ENCODE measurements at places on chromosomes 5 and 9.

DNA sequence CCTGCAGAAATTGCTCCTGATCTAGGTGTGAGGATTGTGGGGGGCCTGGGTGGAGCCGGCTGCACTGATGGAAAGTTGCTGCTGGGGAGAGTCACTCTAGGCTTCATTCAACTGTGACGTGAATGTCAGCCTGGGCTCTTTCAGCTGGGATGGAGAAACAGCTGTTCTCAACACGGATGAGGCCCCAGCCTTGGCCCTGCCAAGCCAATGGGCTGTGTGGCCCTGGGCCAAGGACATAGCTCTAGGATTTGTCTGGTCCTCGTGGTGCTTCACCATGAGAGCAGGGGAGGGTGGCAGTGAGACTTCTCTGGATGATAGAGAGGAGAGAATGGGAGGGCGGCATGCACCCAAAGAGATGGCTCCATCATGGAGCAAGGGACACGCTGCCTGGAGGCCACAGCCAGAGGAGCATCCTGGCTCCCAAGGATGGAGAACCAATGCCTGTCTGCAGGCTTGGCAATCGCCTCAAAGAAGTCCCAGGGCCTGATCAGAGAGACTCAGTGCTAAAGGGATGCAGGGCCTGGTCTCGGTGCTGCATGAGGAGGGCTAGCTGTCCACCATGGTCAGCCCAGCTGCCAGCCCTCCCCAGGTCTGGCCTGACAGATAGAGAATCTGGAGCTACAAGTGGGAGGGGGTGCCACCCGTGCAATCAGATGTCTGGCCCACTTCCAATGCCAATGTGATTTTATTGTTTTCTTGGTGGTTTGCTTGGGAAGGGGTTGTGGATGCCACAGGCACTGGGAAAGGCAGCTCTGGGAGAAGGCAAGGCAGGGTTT, 141.0 kb downstream of the GADD45G start:
- DNase-seq: no peak
- H3K36me3 ChIP-seq: no peaks in the 10 kb centered on the region
- peaks cover 31% of the 10 kb centered on the region for H3K4me1 ChIP-seq
- no peaks in the 10 kb centered on the region for H3K27me3 ChIP-seq
- H3K27ac ChIP-seq: no peak overlapping the region

DNA sequence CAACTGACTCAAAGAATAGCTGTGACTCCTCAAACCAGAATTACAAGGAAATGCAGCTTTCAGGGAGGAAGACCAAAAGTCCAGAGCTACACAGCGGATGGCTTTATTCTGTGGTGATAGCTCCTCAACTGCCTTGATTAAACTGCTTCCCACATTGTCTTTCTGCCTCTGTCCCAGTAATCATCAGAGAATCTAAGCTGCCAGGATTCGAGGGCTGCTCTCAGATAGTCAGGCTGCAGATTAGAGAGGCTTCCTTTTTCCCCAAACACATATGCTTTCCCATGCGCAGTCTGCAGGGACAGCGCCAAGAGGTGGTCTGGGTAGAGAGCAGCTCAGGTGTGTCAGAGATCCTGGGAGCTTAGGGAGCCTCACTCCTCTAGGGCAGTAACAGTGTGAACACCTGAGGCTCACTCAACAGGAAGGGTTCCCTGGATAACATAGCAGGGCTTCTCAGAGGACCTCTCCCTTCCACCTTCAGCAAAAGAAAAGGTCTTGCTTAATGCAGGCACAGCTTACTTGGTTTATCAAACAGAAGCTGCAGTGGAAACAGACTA, 439.9 kb upstream of the TLE4 start:
- no peak overlapping the region for H3K4me3 ChIP-seq
- peaks cover 6% of the 10 kb centered on the region for H3K4me1 ChIP-seq
- H3K27ac ChIP-seq: no peak overlapping the region

GRCh38 chr9:127223810-127224177, 40.8 kb upstream of the GARNL3 start:
- peaks cover 5% of the 10 kb centered on the region for H3K36me3 ChIP-seq
- H3K4me3 ChIP-seq: peak overlapping the region; percentile 96
- peaks cover 25% of the 10 kb centered on the region for H3K27me3 ChIP-seq
- peaks cover 9% of the 10 kb centered on the region for H3K4me1 ChIP-seq
- peak overlapping the region; percentile 96 for H3K27ac ChIP-seq

- peak overlapping the region; percentile 2 for H3K4me3 ChIP-seq
- DNase-seq: no peak
- H3K36me3 ChIP-seq: peaks cover 23% of the 10 kb centered on the region
- H3K27me3 ChIP-seq: no peaks in the 10 kb centered on the region
- peaks cover 21% of the 10 kb centered on the region for H3K4me1 ChIP-seq
Observed at GRCh38 chr5:16721151-16722096, 104.6 kb upstream of the RETREG1 start.

DNA sequence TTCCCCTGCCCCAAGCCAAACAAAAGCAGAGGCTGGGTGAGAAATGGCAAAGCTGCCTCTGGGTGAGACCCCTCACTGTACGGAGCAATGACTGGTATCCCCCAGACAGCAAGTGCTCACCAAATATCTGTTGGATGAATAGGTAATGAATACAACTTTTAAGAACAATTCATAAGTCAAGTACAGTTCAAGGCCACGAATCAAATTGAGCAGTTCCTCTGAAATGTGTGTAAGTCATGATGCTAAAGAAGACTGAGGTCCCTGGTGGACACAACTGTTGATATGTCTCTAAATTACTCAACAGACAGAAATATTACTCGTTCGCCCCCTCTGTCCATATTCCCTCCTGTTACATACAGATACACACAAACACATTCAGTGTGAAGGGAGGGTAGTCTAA, 160.7 kb downstream of the GLIS3 start:
- H3K4me3 ChIP-seq: no peak overlapping the region
- H3K36me3 ChIP-seq: no peaks in the 10 kb centered on the region
- H3K4me1 ChIP-seq: peaks cover 27% of the 10 kb centered on the region
- no peaks in the 10 kb centered on the region for H3K27me3 ChIP-seq
- H3K27ac ChIP-seq: no peak overlapping the region

GRCh38 chr5:172162987-172163343, 25.1 kb downstream of the STK10 start:
- H3K27ac ChIP-seq: no peak overlapping the region
- DNase-seq: no peak
- H3K4me3 ChIP-seq: no peak overlapping the region
- no peaks in the 10 kb centered on the region for H3K36me3 ChIP-seq

- no peak overlapping the region for H3K27ac ChIP-seq
- DNase-seq: peak; percentile 65
- H3K4me3 ChIP-seq: no peak overlapping the region
- H3K27me3 ChIP-seq: peaks cover 86% of the 10 kb centered on the region
Observed at GRCh38 chr5:1445689-1446601, 705 bp upstream of the SLC6A3 start.

DNA sequence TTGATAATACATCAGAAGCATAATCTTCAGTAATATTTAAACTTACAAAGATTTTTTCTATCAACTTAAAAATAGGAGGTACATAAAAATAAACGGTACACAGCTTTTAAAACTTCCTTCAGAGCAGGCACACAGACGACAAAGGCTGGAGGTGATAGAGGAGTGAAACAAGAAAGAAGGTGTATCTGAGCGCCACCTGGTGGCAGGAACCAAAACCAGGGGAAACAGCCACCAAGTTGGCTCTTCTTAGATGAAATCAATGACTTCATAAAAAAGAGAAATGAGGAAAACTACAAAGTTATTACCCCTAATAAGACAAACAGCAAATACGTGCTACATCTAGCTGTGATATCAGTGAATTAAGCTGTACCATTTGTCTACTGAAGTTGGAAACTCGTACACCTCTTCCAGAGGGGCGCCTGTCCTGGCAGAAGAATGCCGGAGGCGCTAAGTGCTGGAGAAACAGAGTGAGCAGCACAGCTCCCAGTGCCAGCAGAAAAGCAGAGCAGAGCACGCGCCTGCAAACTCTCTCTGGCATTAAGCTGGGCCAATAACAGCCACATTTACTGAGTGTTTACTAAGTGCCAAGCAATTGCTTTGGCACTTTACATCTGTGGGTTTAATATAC, 85.9 kb downstream of the SETX start:
- no peak overlapping the region for H3K4me3 ChIP-seq
- H3K36me3 ChIP-seq: peaks cover 26% of the 10 kb centered on the region
- peak overlapping the region; percentile 80 for H3K27ac ChIP-seq
- no peaks in the 10 kb centered on the region for H3K27me3 ChIP-seq
- H3K4me1 ChIP-seq: no peaks in the 10 kb centered on the region

DNA sequence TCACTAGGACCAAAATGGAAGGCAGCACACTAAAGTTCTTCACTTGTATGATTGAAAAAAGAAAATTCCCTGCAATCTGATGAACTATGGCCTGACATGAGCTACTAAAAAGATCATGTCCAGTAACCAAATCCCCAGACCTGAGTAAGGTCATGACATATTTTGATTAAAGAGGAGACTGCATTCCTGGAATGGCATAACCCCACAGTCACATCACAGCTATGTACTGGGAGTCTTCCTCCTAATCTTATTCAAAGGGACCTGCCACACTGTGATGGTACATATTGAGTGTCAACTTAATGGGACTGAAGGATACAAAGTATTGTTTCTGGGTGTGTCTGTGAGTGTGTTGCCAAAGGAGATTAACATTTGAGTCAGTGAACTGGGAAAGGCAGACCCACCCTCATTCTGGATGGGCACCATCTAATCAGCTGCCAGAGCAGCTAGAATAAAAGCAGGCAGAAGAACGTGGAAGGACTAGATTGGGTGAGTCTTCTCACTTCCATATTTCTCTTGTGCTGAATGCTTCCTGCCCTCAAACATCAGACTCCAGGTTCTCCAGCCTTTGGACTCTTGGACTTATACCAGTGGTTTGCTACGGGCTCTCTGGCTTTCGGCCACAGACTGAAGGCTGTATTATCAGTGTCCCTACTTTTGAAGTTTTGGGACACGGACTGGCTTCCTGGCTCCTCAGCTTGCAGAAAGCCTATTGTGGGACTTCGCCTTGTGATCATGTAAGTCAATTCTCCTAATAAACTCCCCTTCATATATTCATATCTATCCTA, 345.0 kb downstream of the TMEM38B start:
- H3K4me1 ChIP-seq: no peaks in the 10 kb centered on the region
- no peak overlapping the region for H3K27ac ChIP-seq
- DNase-seq: no peak
- no peaks in the 10 kb centered on the region for H3K27me3 ChIP-seq
- no peak overlapping the region for H3K4me3 ChIP-seq
- H3K36me3 ChIP-seq: peaks cover 3% of the 10 kb centered on the region

DNA sequence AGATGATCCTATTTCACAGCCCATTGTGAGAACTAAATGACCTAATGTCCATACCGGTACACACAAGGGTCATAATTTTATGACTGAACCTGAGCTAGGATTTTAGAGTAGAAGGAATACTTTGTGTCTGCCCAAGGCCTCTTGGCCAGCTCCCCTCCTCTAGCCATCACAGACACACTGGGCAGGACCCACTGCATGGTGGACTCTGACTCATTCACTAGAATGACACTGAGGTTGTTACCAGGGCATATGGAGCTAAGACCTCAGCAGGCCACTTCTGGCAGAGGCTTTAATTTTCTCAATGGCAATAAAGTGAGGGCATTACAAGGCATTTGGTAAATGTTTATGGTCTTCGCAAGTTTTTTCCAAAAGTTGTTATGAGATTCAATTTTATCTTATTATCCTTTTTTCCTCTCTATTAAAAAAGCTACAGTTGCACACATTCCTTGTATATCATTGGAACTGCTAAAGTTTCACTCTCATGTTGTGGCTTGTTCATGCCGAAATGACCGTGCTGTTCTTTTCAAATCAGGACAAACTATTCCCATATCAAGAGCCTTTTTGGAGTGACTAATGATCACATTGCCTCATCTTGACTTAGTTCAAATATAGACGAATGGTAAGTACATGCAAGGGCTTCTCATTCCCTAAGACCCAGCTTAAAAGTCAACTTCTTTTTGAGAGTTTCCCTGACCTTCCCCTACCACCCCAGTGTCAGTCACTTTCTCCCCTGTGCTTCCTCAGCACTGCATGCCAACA, 595.7 kb downstream of the ACTL7B start:
- no peaks in the 10 kb centered on the region for H3K27me3 ChIP-seq
- H3K36me3 ChIP-seq: no peaks in the 10 kb centered on the region
- no peak overlapping the region for H3K4me3 ChIP-seq
- DNase-seq: no peak
- H3K4me1 ChIP-seq: no peaks in the 10 kb centered on the region

DNA sequence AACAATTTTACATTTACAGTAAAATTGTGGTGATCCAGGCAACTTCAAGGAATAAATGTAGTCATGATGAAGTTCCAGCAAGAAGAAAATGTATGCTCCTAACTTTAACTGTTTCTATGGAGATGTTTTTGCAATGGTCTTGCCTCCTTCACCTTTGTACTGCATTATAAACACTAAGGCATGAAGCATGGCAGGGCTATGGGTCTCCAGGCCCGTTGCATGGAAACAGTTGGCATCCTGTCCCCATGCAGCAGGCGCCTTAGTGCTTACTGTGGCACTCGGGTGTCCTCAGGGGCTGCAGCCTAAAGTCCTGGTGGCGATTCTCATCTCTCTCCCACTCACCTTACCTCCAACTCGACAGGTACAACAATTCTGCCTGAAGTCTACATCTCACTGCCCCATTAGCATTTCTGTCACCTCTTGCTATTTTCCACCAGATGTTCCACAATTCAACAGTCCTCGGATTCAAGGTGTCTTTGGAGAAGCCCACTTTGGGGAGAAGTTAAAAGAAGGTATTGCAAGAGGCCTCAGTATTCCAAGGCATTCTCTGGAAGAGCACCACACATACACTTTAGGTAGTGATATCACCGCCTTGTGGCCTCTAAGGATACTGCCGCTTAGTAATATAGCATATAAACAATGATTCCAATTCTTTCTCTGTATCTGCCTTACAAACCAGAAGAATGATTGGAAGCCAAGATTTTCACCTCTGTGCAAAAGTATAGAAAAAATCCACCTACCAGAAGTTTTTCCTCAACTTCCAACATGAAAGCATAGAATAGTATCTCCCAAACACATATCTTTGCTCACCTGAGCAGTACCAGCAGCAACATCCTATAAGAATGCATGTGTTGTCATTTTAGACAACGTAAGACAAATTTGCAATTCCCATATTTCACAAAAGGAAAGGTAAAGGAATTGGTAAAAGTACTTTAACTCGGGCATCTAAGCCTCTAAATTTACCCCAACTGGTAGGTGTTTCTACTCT, 5.1 kb downstream of the LIFR start:
- DNase-seq: no peak
- H3K4me1 ChIP-seq: peaks cover 21% of the 10 kb centered on the region
- peaks cover 18% of the 10 kb centered on the region for H3K27me3 ChIP-seq
- H3K4me3 ChIP-seq: peak overlapping the region; percentile 12
- H3K36me3 ChIP-seq: peaks cover 3% of the 10 kb centered on the region
- H3K27ac ChIP-seq: no peak overlapping the region

DNA sequence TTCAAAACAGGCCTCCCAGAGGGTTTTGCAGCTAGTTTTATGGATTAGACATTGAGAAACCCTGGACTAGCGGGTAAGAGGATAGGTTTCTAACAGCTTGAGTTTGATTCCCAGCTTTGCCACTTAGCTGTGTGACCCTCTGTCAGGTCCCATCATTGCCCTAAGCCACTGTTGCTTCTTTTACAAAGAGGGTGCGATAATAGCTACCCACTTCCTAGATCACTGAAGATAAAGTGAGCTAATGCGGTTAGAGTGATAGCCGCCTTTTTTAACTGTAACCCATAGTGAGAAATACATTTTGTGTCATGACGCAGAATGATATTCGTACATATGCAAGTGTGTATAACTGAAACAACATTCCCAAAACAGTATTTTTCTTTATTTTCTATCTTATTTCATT, 40.3 kb downstream of the CSF1R start:
- H3K4me1 ChIP-seq: peaks cover 6% of the 10 kb centered on the region
- no peak overlapping the region for H3K4me3 ChIP-seq
- no peak overlapping the region for H3K27ac ChIP-seq
- DNase-seq: no peak
